ENCODE measurements at places on chromosomes 7 and 10.
A peak's percentile ranks its signal among the peaks of the same experiment; 100 is the strongest.

- H3K27ac ChIP-seq = no peak overlapping the region
- no peaks in the 10 kb centered on the region for H3K27me3 ChIP-seq
- DNase-seq = no peak
- H3K4me3 ChIP-seq = no peak overlapping the region
- no peaks in the 10 kb centered on the region for H3K36me3 ChIP-seq
These were observed 11.2 kb downstream of the ADRA2A start for GRCh38 chr10:111087968-111088505.

DNA sequence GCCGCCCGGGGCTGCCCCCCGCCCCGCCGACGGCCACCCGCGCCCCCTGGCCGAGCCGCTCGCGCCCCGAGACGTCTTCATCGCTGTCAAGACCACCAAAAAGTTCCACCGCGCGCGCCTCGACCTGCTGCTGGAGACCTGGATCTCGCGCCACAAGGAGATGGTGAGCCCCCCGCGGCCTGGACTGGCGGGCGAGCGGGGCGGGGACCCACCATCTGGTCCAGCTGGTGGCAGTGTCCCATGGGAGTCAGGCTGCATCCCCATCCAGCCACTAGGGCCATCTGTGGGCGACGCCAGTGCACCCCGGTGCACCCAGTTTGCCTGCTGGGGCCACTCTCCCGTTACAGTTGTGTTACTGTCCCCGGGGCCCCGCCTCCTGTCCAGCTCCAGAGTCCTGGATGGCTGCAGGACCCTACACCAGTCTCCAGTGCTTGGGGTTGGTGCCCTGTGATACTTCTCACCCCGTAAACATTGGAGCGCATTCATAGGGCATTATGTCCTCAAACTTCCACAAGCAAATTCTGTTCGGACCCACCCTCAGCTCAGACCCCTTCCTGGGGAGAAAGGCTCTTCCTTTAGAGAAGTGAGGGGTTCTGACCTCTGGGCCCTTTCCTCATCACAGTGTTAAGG, 672 bp downstream of the LFNG start:
- DNase-seq = no peak
- H3K4me1 ChIP-seq = no peaks in the 10 kb centered on the region
- peak overlapping the region; percentile 52 for H3K4me3 ChIP-seq
- H3K36me3 ChIP-seq = no peaks in the 10 kb centered on the region
- peaks cover 5% of the 10 kb centered on the region for H3K27me3 ChIP-seq
- H3K27ac ChIP-seq = no peak overlapping the region

- no peaks in the 10 kb centered on the region for H3K27me3 ChIP-seq
- no peaks in the 10 kb centered on the region for H3K4me1 ChIP-seq
- no peak overlapping the region for H3K27ac ChIP-seq
- H3K4me3 ChIP-seq = no peak overlapping the region
- no peak for DNase-seq
- H3K36me3 ChIP-seq = peaks cover 39% of the 10 kb centered on the region
These were observed 62.8 kb downstream of the CLEC2L start for GRCh38 chr7:139586286-139586685.

DNA sequence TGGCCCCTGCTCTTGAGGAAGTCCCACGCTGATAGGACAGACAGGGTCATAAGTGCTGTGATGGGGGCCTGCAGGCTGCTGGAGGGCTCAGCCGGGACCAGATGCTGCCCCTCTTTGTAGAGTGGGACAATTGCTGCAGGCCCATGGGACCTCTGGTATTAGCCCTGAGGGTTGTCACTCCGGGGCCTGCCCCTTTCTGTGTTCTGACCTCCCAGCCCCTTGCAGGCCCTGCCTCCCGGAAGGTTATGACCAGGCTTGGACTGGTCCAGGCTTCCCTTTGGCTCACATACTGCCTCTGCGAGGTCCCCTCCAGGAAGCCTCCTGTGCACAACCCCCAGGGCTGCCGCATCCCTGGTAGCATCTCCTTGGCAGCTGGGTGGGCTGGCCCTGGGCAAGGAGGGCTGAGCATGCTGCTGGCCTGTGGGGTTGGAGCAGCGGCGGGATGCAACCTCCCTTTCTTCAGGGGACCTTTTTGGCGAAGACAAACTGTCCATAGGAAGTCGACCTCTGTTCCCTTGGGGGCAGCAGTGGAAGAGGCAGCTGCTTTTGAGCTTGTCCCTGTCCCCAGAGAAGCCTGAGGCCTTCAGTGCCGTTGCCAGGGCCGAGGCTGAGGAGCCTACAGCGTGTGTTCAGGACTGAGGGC, 8.8 kb downstream of the LIMK1 start:
- peaks cover 23% of the 10 kb centered on the region for H3K4me1 ChIP-seq
- H3K36me3 ChIP-seq = no peaks in the 10 kb centered on the region
- no peak overlapping the region for H3K4me3 ChIP-seq
- DNase-seq = no peak
- no peaks in the 10 kb centered on the region for H3K27me3 ChIP-seq

- H3K27ac ChIP-seq = no peak overlapping the region
- H3K4me1 ChIP-seq = peaks cover 2% of the 10 kb centered on the region
- DNase-seq = no peak
- no peaks in the 10 kb centered on the region for H3K36me3 ChIP-seq
- H3K4me3 ChIP-seq = no peak overlapping the region
These were observed 138.1 kb downstream of the NOC3L start for GRCh38 chr10:94224656-94225055.

- no peak overlapping the region for H3K27ac ChIP-seq
- H3K4me3 ChIP-seq = no peak overlapping the region
These were observed 339.7 kb downstream of the HGF start for GRCh38 chr7:81430150-81430549.

- no peak overlapping the region for H3K27ac ChIP-seq
- H3K36me3 ChIP-seq = no peaks in the 10 kb centered on the region
- H3K4me3 ChIP-seq = no peak overlapping the region
- no peaks in the 10 kb centered on the region for H3K27me3 ChIP-seq
- no peak for DNase-seq
These were observed 24.6 kb upstream of the WNT2 start for GRCh38 chr7:117347480-117347879.

DNA sequence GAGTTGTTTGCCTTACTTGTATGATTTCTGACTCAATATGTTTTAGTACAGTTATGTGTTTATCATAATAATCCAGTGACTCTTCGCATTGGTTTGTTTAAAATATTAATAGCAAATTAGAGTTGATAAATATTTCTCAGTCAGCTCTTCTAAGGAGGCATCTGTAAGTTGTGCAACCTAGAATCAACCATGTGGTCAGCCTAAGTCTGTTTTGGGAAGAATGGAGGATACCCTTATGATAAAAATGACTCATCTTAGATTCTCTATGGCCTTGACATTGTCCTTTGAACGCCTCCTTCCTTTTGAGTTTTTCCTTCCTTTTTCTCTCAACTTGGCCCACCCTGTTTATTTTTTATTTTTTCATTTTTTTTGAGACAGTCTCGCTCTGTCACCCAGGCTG, 18.8 kb downstream of the DNAJC9 start:
- H3K27me3 ChIP-seq = no peaks in the 10 kb centered on the region
- H3K36me3 ChIP-seq = peaks cover 13% of the 10 kb centered on the region
- H3K4me1 ChIP-seq = peaks cover 2% of the 10 kb centered on the region
- H3K27ac ChIP-seq = no peak overlapping the region
- no peak overlapping the region for H3K4me3 ChIP-seq
- DNase-seq = no peak

- no peak for DNase-seq
- no peaks in the 10 kb centered on the region for H3K4me1 ChIP-seq
- no peaks in the 10 kb centered on the region for H3K36me3 ChIP-seq
- H3K4me3 ChIP-seq = no peak overlapping the region
- H3K27me3 ChIP-seq = no peaks in the 10 kb centered on the region
These were observed 27.8 kb upstream of the MRPS33 start for GRCh38 chr7:141042222-141043193.

- H3K4me1 ChIP-seq = peaks cover 16% of the 10 kb centered on the region
- H3K27me3 ChIP-seq = no peaks in the 10 kb centered on the region
- no peaks in the 10 kb centered on the region for H3K36me3 ChIP-seq
- H3K27ac ChIP-seq = no peak overlapping the region
These were observed 10.4 kb upstream of the CALML3 start for GRCh38 chr10:5514226-5514850.

GRCh38 chr7:41244246-41244645, 458.6 kb downstream of the INHBA start:
- H3K36me3 ChIP-seq = no peaks in the 10 kb centered on the region
- no peak overlapping the region for H3K27ac ChIP-seq
- no peak overlapping the region for H3K4me3 ChIP-seq
- no peak for DNase-seq

GRCh38 chr10:100569687-100570481, 34.1 kb downstream of the HIF1AN start:
- H3K27me3 ChIP-seq = peaks cover 4% of the 10 kb centered on the region
- H3K27ac ChIP-seq = no peak overlapping the region
- no peaks in the 10 kb centered on the region for H3K36me3 ChIP-seq
- DNase-seq = no peak

GRCh38 chr7:126958367-126958766, 294.4 kb downstream of the GRM8 start:
- H3K36me3 ChIP-seq = no peaks in the 10 kb centered on the region
- no peak overlapping the region for H3K27ac ChIP-seq
- no peaks in the 10 kb centered on the region for H3K4me1 ChIP-seq
- H3K27me3 ChIP-seq = no peaks in the 10 kb centered on the region

DNA sequence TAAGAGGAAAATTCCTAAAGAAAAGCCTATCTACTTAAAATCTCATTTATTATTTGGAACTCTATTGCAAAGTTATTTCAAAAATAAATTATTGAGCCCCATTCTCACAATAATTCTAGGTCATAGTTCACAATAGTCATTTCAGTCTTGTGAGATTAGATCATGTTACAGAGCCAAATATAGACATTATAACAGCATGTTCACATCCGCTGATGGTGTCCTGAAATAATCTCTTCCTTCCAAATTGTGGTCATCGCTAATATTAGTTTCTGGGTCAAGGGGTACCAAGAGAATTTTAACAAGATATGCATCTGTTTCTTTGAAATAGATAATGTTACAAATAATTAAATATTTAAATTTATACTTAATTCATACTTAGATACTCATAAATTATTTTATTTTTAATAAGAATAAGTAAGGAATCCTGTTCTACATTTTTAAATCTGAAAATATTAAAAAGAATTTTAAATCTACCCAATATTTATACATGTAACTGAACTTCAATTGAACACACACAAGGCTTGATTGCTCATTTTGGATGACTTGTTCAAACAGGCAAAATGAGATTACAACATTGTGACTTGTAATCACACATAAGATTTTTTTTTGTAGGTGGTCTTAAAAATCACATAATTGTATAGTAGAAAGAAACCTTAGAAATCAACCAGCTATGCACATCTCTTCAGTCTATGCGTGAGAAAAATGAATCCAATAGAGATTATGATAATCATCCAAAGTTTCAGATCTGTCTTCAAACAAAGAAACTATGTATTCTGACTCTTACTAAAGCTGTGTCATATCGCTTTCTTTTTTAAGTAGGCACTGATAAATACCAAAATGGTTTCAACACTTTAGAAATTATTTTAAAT, 13.1 kb downstream of the GNAT3 start:
- no peaks in the 10 kb centered on the region for H3K4me1 ChIP-seq
- no peaks in the 10 kb centered on the region for H3K36me3 ChIP-seq
- no peaks in the 10 kb centered on the region for H3K27me3 ChIP-seq
- no peak overlapping the region for H3K4me3 ChIP-seq
- no peak overlapping the region for H3K27ac ChIP-seq
